ENCODE measurements at places on chromosomes 5 and 9. TPM values are rescaled to one million over a fixed set of nuclear protein-coding genes. Genes with fewer than 3 reads are reported as not detected.
A peak's percentile ranks its signal among the peaks of the same experiment; 100 is the strongest.

GRCh38 chr9:22084336-22085035, 75.4 kb upstream of the CDKN2B start:
- no peak for DNase-seq

Gene ADAMTS16
- 2.0 TPM for total RNA-seq

GRCh38 chr5:150590979-150591695, 49.3 kb upstream of the SYNPO start:
- no peak for DNase-seq

Gene GLDC
- total RNA-seq = 11.8 TPM

GRCh38 chr9:127280880-127281660, 16.5 kb downstream of the GARNL3 start:
- no peak for DNase-seq

Gene FOXD4L3
- total RNA-seq = not detected

Gene FOXI1
- total RNA-seq = not detected

GRCh38 chr9:36426945-36427344, 26.9 kb upstream of the RNF38 start:
- no peak for DNase-seq

Gene NMRK1
- 7.5 TPM for total RNA-seq

Gene ISL1
- total RNA-seq = 39.4 TPM

DNA sequence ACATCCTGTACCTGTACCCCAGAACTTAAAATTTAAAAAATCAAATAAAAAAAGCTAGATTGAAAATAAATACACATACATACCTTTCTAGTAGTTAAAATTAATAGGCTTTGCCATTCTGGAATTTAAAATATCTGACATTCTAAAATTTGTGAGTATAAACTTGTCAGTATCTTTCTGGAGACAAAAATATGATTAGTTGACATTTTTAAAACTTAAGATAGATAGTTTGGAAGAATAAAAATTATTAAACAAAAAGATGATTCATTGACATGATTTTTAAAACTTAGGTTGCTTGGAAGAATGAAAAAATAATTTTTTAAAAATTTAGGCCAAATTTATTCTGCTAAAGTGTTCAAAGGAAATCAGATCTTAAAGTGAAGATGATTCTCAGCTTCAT, 43.1 kb downstream of the ISOC1 start:
- DNase-seq = no peak

Gene GDNF
- total RNA-seq = 0.98 TPM

DNA sequence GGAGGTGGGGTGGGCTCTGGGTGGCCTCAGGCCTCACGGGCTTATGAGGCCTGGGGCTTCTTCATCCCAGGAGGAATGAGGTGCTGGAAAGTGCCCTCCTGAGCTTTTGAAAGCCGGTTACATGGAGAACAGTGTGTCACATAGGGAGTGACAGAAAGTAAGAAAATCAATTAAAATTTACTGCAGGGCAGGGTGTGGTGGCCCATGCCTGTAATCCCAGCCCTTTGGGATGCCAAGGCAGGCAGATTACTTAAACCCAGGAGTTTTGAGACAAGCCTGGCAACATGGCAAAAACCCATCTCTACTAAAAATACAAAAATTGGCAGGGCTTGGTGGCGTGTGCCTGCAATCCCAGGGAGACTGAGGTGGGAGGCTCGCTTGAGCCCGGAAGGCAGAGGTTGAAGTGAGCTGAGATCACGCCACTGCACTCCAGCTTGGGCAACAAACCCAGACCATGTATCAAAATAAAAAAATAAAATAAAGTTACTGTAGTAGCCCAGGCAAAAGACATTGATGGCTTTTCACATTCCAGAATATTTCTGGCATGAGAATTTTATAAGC, 125.8 kb upstream of the DAPK1 start:
- DNase-seq = no peak

- DNase-seq = peak; percentile 55
Observed at GRCh38 chr5:6719417-6719816, 6.2 kb downstream of the TENT4A start.

DNA sequence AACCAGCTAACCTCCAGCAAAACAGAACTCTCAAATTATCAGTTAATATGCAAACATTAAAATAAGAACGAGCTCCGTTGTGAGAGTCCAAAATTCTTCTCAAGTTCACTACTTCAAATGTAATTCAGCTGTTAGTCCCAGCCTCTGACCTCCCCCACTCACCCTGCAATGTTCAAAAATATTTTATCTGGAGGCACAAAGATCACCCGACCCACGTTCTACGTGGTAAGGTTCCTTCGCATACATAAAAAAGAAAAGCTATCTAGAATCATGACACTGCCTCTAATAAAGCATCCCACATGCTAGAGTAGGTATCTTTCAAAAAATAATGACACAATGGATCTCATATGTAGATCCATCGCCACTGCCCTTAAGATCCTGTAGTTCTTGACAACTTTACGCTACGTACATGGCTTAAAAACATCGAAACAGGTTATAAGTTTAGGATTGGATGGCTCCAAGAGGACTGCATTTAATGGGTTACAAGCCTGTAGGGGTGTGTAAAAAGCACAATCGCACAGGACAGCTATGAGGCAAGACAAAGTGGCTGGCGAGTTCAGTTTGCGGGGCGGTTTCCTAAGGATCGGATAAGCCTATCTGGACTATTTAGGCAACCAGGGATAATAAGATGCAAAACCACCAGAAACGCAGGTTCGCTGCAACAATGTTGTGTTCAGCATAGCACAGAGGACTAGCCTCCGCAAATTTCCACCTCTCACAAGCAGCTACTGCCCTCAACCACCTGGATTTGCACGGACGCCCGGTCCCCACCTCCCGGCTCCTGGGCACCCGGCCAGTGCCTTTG, 969 bp downstream of the CLK4 start:
- no peak for DNase-seq

Gene FAM81B
- total RNA-seq = 2.4 TPM

Gene TRIM32
- total RNA-seq = 29.6 TPM

Gene NTRK2
- 8.4 TPM for total RNA-seq

GRCh38 chr9:97041898-97042297, 3.0 kb upstream of the CTSV start:
- no peak for DNase-seq

GRCh38 chr5:132059696-132060500, 557 bp upstream of the IL3 start:
- no peak for DNase-seq

DNA sequence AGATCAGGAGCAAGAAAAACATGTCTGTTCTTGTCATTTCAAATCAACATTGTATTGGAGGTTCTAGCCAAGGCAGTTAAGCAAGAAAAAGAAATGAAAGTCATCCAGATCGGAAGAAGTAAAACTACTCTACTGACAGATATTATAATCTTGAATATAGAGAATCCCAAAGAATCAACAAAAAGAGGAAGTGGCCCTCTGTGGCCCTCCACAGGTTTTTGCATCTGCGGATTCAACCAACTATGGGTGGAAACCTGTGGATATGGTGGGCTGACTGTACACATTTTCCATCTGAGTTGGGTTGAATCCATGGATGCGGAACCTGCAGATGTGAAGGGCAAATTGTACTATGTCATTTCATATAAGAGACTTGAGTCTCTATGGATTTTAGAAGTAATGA, 35.1 kb downstream of the GAS1 start:
- DNase-seq = no peak

- DNase-seq = no peak
Observed at GRCh38 chr5:13859270-13860065, 85.0 kb downstream of the DNAH5 start.

Gene STC2
- total RNA-seq = 25.7 TPM

DNA sequence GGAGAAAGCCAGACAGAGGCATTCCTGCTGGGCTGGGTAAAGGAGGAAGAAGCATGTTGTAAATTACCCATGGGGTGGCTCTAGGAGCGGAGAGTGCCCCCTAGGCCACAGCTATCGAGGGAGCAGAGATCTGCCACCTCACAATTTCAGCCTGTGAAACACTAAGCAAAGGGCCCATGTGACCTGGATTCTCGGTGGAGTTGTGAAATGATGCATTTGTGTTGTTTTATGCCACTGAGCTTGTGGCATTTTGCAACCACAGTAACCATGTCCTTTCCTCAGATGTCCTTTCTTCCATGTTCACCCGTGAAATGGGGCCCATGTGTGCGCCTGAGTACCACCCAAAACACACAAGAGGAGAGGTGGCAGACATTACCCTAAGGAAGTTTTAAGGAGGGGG, 159.3 kb downstream of the SYK start:
- no peak for DNase-seq

DNA sequence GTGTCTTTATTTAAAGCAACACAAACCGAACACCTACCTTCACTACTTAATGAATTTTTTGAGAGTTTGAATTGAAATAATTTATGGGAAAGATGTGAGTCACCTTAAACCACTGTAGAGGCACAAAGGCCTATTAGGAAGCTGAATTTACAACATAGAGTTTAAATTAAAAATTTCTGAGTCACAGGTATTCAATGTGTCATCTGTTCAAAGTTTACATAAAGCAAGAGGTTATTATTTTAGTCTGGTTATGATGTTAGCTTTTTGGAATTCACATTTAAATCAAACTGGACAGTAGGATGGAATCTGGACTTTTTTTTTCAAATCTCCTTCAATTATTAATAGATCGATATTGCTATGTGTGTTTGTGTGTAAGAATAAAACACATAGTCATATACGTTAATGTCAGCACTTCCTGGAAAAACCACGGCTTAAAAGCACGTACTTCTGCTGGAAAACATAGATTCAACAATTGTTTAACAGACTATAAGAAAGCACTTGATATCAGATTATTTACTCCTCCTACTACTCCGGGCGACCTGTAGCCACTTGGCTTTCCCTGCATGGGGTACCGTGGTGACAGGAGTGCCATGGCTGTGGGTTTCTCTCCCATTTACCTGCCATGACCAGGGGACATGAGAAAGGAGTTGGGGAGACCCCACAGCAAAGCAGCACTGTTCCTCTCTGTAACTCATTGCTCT, 638.6 kb downstream of the SEMA5A start:
- DNase-seq = no peak
